ENCODE measurements at places on chromosomes 2 and 18.

DNA sequence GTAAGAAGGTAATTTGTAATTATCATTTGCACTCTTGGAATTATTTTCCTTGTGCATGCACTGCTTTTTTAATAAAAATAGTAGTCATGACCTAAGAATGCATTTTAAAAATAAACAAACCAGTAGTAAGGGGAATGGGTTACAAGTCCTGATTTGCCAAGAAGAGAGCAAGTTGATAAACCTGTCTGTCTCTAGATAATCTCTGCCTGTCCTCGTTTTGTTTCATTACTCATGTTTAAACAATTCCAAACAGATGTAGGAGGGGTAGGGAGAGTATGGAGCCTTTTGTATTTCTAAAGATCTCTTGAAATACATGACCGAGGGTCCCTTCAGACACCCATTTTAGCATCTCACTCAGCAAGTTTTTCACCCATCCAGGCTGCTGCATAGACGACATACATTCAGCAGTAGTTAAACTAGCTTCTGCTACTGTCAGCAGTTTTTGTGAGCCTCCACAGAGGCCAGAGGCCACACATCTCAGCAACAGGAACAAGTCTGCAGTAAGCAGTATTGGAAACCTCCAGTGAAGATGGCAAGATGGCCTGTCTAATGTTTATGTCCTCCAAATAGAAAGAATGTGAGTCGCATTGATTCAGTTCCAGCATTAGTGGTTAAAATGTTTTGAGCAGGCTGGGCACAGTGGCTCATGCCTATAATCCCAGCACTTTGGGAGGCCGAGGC is 2.3 kb upstream of the EXOC6B start:
- DNase-seq, result peak; percentile 56

- DNase-seq, result no peak
Observed at GRCh38 chr2:197992482-197993133, 188.2 kb downstream of the PLCL1 start.

DNA sequence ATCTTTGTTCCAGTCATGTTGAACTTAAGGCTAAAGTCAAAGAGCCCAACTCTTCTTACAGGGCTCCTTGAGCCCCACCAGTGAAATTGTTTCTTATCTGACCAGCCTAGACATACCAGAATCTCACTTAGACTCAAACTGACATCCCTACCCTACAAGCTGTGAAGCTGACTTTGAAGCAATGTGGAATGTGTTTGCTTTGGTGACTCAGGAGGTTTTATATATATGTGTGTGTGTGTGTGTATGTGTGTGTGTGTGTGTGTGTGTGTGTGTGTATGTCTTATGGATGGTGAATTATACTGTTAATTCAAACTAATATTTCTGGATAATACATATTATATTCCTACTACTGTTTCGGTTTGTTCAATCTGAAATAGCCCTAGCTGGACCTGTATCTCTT is 67.3 kb downstream of the CAMKMT start:
- DNase-seq, result peak; percentile 3

DNA sequence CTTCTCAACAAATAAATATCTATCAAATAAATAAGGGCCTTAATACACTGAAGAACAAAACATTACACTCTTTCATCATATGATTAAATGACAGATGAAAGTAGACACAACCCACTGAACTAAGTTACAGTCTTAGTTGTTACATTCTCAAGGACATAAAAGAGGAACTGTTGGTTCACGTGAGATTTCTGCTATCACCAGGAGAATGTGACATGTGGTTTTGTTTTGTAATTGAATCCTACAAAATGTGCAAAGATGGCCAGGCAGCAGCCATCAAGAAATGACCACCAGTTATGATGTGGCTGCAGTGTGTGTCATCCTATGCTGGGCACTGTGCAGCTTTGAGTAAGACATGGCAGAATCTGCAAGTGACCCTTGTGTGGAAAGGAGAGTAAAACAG is 310.6 kb upstream of the PIK3C3 start:
- DNase-seq, result no peak

GRCh38 chr18:11146947-11147345 is 2.4 kb downstream of the PIEZO2 start:
- DNase-seq, result no peak

DNA sequence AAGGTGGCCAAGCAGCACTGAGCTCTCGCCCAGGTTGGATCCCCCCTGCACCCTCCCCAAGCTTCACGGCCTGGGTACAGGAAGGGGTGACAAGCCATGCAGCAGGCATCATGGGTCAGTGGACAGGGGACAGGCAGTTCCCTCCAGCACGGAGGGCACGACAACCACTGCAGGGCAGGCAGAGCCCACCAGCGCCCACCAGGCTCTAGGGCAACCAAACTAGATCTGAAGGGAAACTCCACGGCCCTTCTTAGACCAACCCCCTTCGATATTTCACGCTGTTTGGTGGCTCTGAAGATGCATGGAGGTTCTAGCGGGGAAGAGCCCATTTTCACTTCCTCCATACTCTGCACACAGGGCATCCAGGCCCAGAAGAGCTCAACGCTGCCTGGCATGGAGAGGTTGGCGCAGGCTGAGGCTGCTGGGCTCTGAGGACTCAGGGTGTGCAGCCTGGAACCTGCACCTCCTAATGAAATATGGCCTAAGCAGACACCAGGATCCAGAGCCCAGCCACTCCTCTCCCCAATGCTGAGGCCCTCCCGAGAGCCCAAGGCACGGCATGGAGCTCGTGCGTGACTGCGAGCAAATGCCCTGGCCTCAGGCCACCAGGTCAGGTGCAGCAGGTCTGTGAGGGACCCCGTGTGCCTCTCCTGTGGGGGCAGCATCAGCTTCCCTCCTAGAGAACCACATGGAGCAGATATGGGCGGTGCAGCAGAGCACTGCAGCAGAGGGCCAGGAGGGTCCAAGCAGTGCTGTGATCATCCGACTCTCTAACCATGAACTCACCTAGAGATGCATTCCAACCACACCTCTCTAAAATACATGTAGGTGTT is 8.7 kb upstream of the MTERF4 start:
- no peak for DNase-seq

DNA sequence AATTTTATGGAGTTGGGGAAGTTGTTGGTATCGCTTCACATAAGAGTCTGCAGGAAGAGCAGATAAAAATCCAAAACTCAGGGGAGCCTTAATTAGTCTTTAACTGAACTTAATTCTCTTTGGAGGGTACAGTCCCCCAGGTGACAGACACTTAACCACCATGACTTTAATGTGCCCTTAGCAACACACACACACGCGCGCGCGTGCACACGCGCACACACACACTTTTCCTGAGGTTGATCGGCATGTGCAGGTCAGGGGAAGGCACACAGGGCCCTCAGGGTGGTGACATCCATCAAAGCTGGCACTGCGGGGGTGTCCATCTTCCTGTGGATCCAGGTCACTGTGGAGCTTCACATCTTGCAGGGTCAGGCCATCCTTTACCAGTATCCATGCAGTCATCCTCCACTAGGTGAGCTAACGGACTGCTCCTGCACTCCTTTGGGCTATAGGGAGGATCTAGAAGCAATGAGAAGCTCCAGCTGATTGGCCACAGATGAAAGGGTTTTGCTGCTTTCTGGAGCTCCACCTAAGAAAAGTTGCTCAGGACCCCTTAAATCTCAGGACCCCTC is 21.9 kb upstream of the NCK2 start:
- no peak for DNase-seq

GRCh38 chr18:24826605-24827004 is 366.2 kb downstream of the HRH4 start:
- DNase-seq, result no peak

- peak; percentile 63 for DNase-seq
Observed at GRCh38 chr2:8090748-8091700, 590.8 kb upstream of the ID2 start.

- peak; percentile 4 for DNase-seq
Observed at GRCh38 chr2:209771474-209772289, at the start of gene UNC80. Gene UNC80, plus strand, starts transcription at chr2:209771832. Its CDS starts 241 bp downstream, at chr2:209772073.

DNA sequence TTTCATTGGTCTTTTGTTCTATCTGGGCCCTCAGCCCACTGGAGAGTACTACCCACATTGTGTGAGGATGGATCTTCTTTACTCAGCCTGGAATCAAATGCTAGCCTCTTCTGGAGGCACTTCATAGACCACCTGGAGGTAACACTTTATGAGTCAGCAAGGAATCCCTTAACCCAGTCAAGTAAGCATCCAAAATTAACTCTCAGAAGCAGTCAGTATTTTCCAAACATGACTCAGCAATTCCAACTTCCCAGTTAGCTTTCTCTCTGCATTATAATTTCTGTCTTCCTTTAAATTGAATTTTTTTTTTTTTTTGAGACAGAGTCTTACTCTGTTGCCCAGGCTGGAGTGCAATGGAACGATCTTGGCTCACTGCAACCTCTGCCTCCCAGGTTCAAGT is 142.7 kb downstream of the ACKR3 start:
- DNase-seq, result no peak

GRCh38 chr18:37430357-37431076 is 135.1 kb downstream of the CELF4 start:
- DNase-seq, result no peak

DNA sequence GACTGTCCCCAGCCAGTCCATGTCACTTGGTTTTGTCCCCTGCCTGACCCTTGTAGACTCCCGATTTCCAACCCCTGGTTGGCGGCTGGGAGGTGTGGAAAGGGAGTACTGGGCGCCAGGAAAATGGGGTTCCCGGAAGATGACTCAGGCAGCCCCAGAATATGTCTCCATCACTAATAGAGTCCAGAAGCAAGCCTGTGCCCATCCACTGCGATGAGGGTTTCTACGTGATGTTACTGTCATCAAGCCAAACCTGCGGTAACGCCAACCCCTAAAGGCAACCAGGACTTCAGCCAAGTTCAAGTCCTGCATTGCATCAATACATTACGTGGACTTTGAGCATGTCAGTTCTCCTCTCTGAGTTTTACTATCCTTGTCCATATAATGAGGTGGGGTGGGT is 62.0 kb upstream of the TAF1B start:
- DNase-seq, result no peak

- no peak for DNase-seq
Observed at GRCh38 chr2:131572175-131572574, 44.5 kb downstream of the CCDC74A start.

DNA sequence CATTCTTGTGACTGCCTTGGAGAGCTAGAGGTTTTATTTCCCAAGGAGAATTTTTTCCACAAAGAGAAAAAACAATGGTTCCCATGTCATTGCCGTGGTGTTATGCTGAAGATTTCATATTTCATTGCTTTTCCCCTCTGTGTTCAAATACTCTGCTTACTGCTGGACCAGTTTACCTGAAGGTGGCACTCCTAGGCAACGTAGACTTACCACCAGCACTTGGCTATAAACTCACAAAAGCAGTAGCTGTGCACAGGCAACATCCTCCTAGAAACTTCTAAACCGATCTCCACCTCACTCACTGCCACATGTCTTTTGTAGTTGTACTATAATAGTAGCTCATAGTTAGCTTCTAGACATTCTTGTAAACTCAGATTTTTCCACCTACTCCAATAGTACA is 1319.7 kb upstream of the CRIM1 start:
- no peak for DNase-seq

GRCh38 chr18:73790587-73790986 is 357.0 kb downstream of the FBXO15 start:
- no peak for DNase-seq

DNA sequence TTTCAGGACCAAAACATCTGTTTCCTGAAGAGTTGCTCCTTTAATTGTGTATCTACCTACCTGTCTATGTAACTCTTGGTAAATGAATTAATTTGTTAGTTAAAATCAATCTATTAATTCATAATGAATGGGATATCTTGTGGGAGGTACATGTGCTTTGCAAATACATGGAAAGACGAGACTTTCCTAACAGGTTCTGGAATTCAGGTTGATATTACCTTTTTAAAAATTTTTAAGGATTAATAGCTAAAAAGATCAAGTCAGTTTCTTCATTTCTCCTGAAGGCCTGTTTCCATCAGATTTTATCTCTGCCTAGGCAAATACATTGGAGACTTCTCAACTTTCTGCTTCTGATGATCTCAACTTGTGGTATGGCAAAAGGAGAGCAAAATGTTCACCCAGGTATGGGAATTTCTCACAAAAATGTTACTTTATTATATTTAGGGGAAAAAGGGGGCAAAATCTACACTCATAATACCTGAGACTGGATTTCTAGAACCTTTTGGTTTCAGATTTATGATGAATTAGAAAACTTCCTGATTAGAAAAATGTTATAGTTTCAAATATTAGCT is 7.4 kb downstream of the TFPI start:
- DNase-seq, result no peak

DNA sequence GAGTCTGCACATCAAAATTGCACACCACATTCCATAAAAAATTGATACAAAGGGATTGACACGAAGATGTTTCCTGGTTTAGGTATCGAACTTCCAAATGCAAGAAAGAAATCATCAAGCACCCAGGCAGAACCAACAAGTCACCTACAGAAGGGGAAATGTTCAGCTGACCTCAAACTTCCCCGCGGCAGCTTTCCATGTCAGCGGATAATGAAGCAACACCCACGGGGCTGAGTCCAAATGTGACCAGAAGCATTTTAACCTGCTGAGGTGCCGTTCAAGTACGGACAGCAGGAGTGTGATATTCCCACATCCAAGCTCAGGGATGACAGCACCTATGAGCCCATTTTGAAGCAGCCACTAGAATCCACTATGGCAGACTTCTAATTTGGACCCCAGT is 124.9 kb downstream of the GALNT14 start:
- DNase-seq, result no peak

DNA sequence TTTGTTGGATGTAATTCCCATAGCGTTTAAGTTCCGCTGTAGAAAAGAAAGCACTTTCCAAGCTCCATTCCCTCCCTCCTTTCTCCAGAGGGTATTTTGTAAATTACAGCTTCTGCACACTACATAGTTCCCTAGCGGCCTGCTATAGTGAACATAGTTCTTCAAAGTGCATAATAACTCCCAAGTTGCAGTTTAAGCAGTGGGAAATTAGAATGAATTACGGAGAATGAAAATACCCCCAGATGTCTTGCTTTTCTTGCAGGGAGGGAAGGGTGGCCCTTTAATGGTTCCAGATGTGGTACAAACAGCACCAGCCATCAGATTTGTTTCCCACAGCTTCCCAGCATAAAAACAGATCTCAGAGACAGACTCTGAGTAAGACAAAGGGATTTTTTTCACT is 893.9 kb downstream of the SUCLG1 start:
- no peak for DNase-seq

DNA sequence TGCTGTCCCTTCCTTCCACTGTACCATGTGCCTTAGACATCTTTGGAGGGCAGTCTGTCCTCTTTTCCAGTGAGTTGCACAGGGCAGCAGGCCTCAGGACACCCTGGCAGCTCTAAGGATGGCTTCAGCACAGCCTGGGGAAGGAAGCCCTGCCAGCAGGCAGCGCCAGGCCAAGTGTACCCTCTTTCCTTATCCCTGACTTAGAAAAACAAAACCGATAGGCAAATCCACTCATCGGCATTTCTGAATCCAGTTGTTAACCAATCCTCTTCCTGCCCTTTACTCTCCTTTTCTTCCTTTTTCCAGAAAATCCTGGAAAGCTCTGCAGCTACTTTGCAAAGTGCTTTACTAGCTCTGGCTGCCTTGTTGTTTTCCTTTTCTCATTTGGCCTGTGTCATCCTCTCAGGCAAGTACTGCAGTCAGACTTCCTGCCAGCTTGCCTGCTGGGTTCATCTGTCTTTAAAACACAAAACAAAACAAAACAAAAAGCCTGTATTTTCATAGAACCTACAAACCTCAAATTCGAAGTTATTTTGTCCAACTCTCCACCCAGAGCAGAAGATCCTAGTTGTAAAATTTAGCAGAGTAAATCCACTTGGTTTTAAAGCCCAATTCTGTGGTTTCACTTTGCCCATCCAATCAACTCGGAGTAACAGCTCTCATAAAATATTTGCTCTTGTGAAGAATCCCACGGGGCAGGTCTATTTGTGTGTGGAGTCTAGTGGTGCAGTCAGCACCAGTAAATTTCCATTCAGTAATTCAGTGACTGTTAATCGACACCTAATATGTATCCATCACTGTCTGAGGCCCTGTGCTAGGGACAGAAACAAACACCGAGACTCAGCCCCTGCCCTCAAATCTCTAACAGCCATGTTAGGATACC is 45.2 kb downstream of the PCBP1 start:
- DNase-seq, result no peak

Measured in AG04450 (cell line).